EH (cell line): ENCODE measurements at places on chromosomes 16 and 17.

DNA sequence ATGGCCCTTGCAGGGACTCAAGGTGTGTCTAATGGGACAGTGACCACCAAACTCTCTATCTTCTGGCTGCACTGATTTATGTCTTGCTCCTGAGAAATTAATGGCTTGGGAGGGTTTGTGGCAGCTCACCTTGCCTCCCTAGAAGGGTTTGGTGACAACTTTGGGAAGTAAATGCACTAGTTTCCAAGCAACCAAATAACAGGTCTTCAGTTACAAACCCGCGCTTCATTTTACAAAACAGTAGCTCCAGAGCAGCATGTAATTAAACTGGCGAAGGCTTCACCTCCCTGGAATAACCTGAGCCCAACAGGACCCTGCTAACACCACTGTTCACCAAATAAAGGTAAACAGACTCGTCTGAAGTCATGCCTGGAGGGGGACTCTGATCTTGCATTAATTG is 318.3 kb downstream of the SLC39A11 start:
- no peak for DNase-seq

DNA sequence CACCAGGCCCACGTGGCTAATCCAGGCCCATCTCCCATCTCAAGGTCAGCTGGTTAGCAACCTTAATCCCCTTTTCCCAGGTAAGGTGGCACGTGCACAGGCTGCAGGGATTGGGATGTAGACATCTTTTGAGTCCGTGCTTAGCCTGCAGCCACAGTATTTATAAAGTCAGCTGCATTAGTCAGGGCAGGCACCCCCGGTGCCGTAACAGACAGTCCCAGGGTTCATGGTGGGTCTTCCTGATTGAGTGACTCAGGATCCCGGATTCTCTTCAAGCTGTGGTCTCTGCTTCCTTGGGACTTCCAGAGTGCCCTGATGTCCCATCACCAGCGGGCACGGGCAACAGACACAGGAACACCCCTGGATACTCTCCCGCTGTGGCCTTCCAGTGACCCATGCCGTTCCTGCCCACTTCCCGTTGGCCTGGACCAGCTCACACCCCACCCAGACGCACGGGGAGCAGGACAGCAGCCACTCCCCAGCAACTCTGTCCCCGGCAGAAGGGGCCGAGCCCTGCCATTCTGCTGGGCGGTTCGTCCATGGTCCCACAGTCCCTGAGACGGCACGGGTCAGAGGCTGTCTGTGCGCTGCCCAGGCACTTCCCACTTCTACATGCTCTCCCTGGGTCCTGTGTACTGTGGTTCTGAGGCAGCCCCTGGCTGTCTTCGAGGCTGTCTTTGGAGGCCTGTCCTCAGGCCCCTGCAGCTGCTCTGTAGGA is 248.6 kb upstream of the GSE1 start:
- no peak for DNase-seq

DNA sequence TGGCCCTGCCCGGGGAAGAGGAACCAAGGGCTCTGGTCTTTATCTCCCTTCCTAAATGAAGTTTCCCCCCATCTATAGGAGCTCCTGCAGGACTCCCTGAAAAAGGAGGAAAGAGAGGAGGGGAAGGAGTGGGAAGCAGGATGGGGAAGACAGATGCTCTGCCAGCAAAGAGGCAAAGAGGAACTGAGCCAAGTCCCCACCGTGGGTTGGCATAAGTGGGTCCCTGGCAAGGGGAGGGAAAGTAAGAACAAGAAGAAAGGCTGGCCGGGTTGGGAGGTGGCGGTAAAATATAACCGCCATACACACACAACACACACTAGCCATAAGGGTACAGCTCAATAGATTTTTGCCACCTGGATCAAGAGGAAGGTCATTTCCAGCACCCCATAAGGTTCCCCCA is 6.1 kb upstream of the EIF1 start:
- no peak for DNase-seq

- no peak for DNase-seq
Measured at GRCh38 chr17:40260528-40260927, 27.2 kb upstream of the CDC6 start.

- DNase-seq: peak; percentile 19
Measured at GRCh38 chr17:18917506-18918032, 34.4 kb upstream of the SLC5A10 start.

DNA sequence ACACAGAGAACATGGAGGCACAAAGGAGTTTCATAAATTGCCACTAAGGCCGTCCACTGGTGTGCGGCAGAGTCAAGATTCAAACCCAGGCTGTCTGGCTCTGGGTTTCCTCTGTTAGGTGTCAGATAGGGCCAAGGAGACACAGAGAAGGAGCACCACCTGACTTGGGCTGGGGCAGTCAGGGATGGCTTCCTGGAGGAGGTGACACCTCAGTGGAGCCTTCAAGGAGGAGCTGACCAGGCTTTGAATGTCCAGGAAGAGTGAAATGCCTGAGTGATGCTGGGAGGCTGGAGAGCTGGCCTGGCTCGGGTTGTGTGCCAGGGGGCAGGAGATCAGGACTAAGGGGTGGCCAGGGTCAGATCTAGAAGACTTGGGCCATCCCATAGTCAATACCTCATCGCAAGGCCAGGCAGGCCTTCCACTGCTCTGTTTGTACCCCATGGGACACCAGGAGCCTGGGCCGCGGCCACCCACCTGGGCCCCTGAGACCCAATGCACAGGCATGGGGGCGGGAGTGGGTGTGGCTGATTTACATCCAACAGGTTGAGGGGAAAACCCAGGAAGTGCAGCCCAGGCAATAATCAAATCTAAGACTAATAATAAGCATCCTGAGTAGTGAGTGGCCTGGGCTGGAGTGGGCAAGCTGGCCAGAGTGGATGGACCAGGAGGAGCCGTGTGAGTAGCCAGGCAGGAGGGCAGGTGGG is 73.7 kb downstream of the USP22 start:
- no peak for DNase-seq

DNA sequence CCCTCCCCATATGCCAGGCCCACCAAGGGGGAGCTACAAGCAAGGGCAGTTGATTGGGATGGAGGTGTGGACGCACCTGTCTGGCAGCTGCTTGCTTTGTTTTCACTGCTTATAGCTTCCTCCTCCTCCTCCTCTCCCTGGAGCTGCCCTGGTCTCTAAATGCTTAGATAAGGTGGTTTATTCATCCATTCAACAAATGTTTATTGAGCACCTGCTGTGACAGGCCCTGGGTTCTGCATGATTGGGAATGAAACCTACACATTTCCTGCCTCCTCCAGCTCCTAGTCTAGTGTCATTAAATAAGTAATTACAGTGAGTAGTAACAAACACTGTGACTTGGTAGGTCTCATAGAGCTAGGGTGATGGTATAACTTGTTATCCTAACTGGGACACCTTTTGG is 17.4 kb upstream of the MAP3K14 start:
- no peak for DNase-seq

GRCh38 chr16:81477697-81478693 is 33.4 kb downstream of the CMIP start:
- no peak for DNase-seq

- DNase-seq: peak; percentile 75
Measured at GRCh38 chr17:29566473-29567303, at the start of gene ABHD15. Gene ABHD15, minus strand, starts transcription at chr17:29567037. Its CDS starts 71 bp downstream, at chr17:29566966.

- no peak for DNase-seq
Measured at GRCh38 chr16:50830698-50831097, 88.8 kb downstream of the CYLD start.

DNA sequence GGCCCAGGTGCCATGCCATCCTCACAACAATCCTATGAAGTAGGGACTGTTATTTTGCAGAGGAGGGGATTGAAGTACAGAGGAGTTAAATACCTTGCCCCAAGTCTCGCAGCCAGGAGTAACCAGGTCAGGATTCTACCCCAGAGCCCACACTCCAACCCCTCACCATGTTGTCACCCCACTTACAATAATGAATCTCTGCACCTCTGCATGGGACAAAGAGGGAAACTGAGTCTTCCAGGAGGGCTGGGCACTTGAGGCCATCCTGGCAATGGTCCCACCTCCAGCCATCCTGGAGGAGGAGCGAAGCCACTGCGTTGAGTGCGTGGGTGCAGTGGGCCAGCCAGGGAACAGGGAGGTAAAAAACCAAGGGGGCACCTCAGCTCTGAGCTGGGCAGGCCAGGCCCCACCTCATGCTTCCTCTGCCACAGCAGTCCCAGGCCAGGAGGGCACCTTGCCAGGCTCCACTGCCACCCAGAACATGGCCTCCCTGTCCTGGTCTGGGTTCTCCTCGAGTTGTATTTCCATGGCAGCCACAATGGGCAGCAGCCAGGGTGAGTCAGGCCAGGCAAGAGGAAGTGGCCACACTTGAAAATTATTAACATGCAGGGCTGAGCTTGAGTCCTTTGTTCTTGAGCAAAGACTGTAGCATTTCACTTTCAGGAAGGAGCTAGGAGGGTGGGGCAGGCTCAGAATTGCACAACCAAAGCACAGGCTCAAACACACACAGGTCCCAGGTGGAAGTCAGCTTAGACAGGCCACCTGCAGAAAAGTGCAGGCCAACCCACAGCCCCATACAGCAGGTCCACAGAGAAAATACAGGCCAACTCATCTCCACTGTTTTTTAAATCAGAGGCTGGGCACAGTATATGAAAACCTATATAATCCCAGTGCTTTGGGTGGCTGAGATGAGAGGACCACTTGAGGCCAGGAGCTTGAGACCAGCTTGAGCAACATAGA is 52.1 kb downstream of the CUEDC1 start:
- DNase-seq: peak; percentile 87

GRCh38 chr17:27384261-27384701 is 72.0 kb upstream of the KSR1 start:
- peak; percentile 97 for DNase-seq

DNA sequence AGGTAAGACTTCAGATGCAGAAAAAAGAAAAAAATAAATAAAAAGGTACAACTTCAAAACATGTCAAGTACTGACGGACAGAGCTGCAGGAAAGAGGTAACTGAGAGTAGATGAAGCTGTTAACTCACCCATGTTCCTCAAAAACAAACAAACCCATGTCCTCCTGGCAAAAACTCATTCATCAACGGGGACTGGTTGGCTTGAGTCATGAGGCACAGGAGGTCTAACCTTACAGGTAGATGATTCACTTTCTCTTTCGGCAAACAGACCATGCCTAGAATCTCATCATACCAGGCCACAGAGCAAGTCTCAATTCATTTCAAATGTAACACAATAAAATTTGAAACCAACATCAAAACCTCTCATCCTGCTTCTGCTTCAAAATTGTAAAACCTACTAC is 12.3 kb upstream of the FASN start:
- no peak for DNase-seq

GRCh38 chr17:18124345-18125126 is 16.0 kb downstream of the MYO15A start:
- no peak for DNase-seq

GRCh38 chr16:49839017-49839825 is 16.7 kb downstream of the ZNF423 start:
- DNase-seq: no peak

DNA sequence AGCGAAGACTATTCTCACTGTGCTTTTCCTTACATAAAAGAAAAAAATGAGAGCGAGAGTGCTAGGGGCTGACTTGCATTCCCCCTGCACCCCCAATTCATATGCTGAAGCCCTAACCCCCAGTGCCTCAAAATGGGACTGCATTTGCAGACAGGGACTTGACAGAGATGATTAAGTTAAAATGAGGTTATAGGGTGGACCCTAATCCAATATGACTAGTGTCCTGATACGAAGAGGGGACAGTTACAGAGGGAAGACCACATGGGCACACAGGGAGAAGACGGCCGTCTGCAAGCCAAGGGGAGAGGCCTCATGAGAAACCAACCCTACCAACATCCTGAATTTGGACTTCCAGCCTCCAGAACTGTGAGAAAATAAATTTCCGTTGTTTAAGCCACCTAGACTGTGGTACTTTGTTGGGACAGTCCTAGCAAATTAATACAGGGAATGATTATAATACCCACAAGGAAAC is 1.6 kb upstream of the TMEM220 start:
- DNase-seq: no peak

- DNase-seq: no peak
Measured at GRCh38 chr16:49049644-49050043, 232.0 kb downstream of the CBLN1 start.

DNA sequence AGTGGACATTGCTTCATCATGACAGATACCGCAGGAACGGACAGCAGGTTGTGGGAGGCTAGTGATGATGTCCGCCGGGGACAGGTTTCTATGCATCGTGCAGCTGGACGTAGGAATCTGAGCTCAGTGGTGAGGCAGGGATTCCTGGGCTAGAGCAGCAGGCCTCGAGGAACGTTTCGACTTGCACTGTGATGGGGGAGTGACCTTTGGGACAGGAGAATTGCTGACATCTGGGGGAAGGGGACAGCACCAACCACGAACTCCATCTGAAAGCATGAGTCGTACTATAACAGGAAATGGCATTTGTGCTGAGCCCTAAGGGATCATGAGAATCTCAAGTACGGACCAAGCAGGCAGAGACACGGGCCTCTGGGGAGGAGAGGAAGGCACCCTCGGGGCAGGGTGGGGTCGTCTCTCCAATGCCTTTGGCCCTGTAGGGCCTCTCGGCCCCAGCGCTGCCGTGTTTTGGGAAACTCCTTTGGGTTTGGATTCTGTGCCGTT is 65.8 kb upstream of the ENDOV start:
- DNase-seq: peak; percentile 78

- DNase-seq: peak; percentile 34
Measured at GRCh38 chr16:47779201-47780016, 318.3 kb downstream of the PHKB start.

- DNase-seq: no peak
Measured at GRCh38 chr17:27807567-27808470, 7.5 kb upstream of the NOS2 start.

- no peak for DNase-seq
Measured at GRCh38 chr17:80526116-80526910, 18.3 kb upstream of the RPTOR start.

DNA sequence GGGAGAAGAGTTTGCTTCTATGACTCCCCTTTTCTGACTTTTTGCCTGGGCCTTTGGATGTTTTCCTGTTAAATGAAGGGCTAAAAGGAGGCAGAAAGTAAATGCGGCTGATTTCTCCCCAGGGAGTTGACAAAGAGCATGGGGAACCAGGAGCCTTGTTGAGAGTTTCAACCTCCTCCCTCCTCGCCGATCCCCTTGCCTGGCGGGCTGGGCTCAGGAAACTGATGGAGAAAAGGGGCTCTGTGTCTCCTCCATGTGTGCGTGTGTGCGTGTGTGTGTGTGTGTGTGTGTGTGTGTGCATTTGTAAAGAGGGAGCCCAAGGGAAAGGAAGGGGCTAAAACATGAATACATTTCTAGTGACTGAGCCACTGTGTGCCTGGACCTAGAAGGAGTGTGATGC is 94.5 kb downstream of the ZDHHC7 start:
- DNase-seq: no peak

GRCh38 chr16:30354423-30355143 is 525 bp downstream of the CD2BP2 start:
- DNase-seq: peak; percentile 25

DNA sequence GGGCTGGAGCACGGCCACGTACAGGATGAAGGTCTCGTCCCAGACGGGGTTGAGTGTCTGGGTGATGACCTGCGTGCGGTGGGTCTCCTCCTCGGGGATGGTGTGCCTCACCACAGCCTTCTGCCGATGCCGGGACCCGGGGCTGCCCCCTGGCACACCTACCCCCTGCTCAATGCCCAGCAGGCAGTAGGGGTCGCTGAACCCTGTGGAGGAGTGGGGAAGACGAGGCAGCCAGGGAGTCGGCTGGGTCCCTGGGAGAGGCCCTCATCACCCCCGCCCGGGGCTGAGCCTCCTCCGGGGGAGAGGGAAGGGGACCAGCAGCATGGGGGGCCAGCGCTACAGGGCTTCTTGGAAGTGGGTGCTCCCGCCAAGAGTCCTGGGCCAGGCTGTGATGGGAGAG is 1.8 kb downstream of the UNC13D start:
- no peak for DNase-seq

GRCh38 chr17:32192379-32192778 is 50.1 kb downstream of the RHOT1 start:
- DNase-seq: peak; percentile 70

- DNase-seq: no peak
Measured at GRCh38 chr16:85358704-85359146, 246.5 kb upstream of the CIBAR2 start.
